ENCODE measurements at places on chromosomes 1 and 21. TPM values are rescaled to one million over a fixed set of nuclear protein-coding genes. Genes with fewer than 3 reads are reported as not detected.

VWA1 gene
- polyA plus RNA-seq, result 62.4 TPM

DNA sequence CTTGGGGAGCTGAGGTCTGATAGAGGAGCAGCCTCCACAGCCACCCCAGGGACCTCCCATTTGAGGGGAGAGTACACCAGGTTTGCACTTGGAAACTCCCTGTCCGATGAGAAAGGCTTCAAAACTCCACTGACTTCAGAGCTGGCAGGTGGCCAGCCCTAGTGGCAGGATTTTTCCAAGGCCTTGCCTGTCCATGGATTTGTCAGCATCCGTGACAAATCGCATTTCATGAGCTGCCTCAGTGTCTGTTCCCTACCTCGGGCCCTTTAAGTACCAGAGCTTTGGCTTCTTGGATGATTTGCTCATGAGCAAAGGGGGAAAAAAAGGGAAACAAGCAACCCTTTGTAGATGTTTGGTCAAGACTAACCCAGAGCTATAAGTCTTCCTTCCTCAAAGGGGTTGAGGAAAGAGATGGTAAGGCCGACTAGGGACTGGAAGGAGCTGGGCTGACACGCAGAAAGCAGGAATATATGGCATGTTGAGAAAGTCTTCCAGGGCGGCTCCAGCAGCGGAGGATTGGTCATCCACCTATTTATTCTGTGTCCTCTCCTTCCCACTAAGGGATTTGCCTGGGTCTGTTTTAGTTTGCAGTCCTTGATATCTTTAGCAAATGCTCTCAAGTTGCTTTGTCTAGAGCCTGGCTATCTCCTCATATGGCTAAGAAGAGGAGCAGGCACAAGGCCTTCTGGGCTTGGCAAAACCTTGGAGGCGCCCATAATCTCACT, 2.7 kb upstream of the HSPG2 start:
- DNase-seq, result no peak

LCE3D gene
- polyA plus RNA-seq, result not detected

GRCh38 chr1:28925350-28925891, 11.1 kb downstream of the EPB41 start:
- no peak for DNase-seq

DCST1 gene
- polyA plus RNA-seq, result 0.32 TPM

DNA sequence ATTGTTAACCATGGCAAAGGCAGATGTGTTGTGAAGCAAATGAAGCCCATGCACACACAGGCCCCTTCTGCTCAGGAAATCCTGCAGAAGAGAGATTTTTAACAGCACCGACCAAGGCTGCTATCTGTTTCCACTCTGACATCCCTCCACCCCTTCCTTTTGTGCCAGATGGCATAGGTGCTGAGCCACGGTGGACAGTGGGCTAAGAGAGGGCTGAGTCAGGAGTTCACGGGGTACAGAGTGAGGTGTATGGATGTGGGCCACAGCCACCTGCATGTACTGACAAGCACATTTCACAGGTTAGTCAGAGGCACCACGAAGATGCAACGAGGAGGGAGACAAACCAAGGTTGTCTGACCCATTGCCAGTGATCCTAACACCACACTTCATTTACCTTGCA, 9.5 kb downstream of the RSPH1 start:
- no peak for DNase-seq

FAM167B gene
- 6.5 TPM for polyA plus RNA-seq

GRCh38 chr1:247111700-247112478, 7.7 kb upstream of the ZNF669 start:
- DNase-seq, result peak; percentile 38

- DNase-seq, result no peak
Measured at GRCh38 chr1:20680269-20680668, 19.1 kb upstream of the DDOST start.

DNA sequence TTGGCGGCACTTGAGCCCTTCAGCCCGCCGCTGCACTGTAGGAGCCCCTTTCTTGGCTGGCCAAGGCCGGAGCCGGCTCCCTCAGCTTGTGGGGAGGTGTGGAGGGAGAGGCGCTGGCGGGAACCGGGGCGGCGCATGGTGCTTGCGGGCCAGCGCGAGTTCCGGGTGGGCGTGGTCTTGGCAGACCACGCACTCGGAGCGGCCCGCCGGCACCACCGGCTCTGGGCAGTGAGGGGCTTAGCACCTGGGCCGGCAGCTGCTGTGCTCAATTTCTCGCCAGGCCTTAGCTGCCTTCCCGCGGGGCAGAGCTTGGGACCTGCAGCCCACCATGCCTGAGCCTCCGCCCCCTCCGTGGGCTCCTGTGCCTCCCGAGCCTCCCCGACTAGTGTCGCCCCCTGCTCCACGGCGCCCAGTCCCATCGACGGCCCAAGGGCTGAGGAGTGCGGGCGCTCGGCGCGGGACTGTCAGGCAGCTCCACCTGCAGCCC, 673.7 kb upstream of the BRINP3 start:
- no peak for DNase-seq

- DNase-seq, result no peak
Measured at GRCh38 chr1:8427986-8428385, 110.1 kb downstream of the SLC45A1 start.

KCND3 gene
- polyA plus RNA-seq, result 1.2 TPM

DNA sequence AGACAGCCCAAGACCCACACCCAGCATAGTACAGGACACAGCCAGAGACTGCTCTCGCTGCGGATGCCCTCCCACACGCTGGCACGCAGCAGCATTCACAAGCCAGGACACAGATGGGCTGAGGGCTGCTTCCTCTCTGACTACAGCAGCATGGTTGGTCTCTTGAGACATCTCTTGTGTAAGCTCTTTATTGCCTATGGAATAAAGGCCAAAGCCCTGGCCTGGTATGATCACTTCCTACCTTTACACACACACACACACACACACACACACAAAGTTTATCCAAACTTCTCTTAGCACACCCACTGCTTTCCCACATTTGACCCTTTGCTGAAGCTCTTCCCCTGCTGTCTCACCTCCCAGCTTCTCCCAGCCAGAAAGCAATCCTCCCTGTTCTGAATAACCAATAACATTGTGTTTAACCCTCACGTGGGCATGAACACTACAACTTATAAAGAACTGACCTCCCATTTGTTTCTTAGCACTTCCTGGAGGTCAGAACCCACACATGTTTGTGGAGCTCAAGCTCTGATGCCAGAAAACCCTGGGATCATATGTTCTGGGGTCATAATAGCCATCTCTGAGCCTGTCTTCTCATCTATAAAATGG, 1.2 kb upstream of the LUZP1 start:
- no peak for DNase-seq

DNAJC28 gene
- 4.9 TPM for polyA plus RNA-seq

GRCh38 chr1:19391596-19391981, 79.5 kb downstream of the SLC66A1 start:
- no peak for DNase-seq

- DNase-seq, result no peak
Measured at GRCh38 chr1:106047210-106047609, 1009.3 kb upstream of the PRMT6 start.

DNA sequence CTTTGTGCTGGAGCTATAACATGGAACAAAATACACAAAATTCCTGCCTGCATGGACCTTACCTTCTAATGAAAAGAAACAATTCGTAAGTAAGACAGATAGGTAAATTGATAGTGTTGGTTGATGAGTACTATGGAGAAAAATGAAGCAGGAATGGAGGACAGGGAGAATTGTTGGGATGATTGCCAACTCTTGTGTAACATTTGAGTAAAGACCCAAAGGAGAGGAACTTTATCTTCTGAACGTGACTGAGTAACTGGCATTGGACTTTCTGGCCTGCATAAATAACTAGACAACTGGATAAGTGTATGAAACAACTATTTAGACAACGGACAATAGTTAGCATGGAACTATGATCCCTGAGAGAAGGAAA, 6.8 kb upstream of the EFCAB14 start:
- DNase-seq, result no peak

- DNase-seq, result no peak
Measured at GRCh38 chr1:12324423-12324822, 94.6 kb downstream of the VPS13D start.

DNA sequence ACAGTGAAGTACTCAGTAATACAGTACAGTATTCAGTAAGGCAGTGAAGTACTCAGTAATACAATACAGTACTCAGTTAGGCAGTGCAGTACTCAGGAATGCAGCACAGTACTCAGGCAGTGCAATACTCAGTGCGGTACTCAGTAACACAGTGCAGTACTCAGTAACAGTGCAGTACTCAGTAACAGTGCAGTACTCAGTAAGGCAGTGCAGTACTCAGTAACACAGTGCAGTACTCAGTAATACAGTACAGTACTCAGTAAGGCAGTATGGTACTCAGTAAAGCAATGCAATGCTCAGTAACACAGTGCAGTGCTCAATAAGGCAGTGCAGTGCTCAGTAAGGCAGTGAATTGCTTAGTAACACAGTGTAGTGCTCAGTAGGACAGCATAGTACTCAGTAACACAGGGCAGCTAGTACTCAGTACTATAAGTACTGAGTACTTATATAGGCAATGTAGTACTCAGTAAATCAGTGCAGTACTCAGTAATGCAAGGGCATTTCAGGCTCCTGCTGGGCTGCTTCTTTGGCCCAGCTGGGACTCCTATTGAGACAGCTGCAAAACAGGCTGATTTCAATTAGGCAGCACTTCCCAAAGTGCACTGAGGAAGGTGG, 411.3 kb downstream of the DISC1 start:
- no peak for DNase-seq

- peak; percentile 38 for DNase-seq
Measured at GRCh38 chr21:36910581-36911307, 55.7 kb downstream of the HLCS start.

USH2A gene
- 0.07 TPM for polyA plus RNA-seq

DNA sequence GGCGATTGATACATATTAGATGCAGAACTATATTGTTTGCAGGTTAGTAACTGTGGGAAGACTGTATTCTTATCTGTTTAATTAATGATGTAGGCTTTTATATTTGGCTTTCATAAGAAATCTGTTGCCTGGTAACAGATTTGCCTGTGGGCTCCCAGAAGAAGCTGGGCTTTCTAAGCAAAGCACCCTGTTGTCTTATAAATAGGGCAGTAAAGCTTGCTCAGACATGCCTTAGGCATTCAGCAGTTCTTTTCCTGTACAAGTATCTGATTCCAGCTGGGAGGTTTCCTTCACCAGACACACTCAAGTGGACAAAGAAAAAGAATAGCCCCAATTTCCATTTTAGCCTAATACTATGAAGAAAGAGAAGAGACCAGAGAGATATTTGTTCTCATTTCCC, 524.0 kb downstream of the LRRIQ3 start:
- DNase-seq, result no peak

GRCh38 chr1:51877434-51878307, 856 bp downstream of the NRDC start:
- DNase-seq, result no peak

- DNase-seq, result no peak
Measured at GRCh38 chr1:66606362-66607065, 72.6 kb downstream of the SGIP1 start.
